GM23248 (cell line): ENCODE measurements at places on chromosomes 1 and 21. TPM values are rescaled to one million over a fixed set of nuclear protein-coding genes. Genes with fewer than 3 reads are reported as not detected.

MARCKSL1 gene
- 13.5 and 16.6 TPM in 2 replicates for total RNA-seq

PIK3CD gene
- 7.1 and 8.0 TPM in 2 replicates for total RNA-seq

GLIS1 gene
- 0.22 and 1.0 TPM in 2 replicates for total RNA-seq

ATP1A4 gene
- not detected in 2 replicates for total RNA-seq

NCF2 gene
- total RNA-seq: not detected in 2 replicates

NGF gene
- total RNA-seq: 27.1 and 28.1 TPM in 2 replicates

UBXN10 gene
- 0.11 TPM in 1 of 2 replicates, not detected in the other for total RNA-seq

ARHGEF16 gene
- total RNA-seq: not detected in 2 replicates

GBP3 gene
- total RNA-seq: 59.9 and 63.5 TPM in 2 replicates

CLCA4 gene
- total RNA-seq: not detected in 2 replicates

COL24A1 gene
- total RNA-seq: 0.22 and 0.25 TPM in 2 replicates

TMCC2 gene
- 1.7 and 2.7 TPM in 2 replicates for total RNA-seq

ADAM30 gene
- total RNA-seq: not detected in 2 replicates

DPYD gene
- total RNA-seq: 70.7 and 75.5 TPM in 2 replicates

HJV gene
- total RNA-seq: not detected in 2 replicates

NKAIN1 gene
- total RNA-seq: 0.11 TPM in 1 of 2 replicates, not detected in the other

SLC45A1 gene
- 0.25 and 0.97 TPM in 2 replicates for total RNA-seq

ZNF648 gene
- not detected in 2 replicates for total RNA-seq

FHAD1 gene
- not detected in 2 replicates for total RNA-seq

PALMD gene
- 0.11 TPM in 1 of 2 replicates, not detected in the other for total RNA-seq

YTHDF2 gene
- 46.7 and 51.9 TPM in 2 replicates for total RNA-seq

FCGR2B gene
- total RNA-seq: not detected in 2 replicates

CFAP141 gene
- total RNA-seq: not detected in 2 replicates

KCNN3 gene
- not detected in 2 replicates for total RNA-seq

CLEC20A gene
- total RNA-seq: not detected in 2 replicates

TTC22 gene
- total RNA-seq: not detected in 2 replicates

UTP11 gene
- 25.8 and 37.1 TPM in 2 replicates for total RNA-seq

PAQR7 gene
- total RNA-seq: 18.6 and 20.6 TPM in 2 replicates

CYP4B1 gene
- not detected in 2 replicates for total RNA-seq

MAP10 gene
- total RNA-seq: 2.3 and 2.5 TPM in 2 replicates

NIBAN1 gene
- total RNA-seq: 34.8 and 35.5 TPM in 2 replicates

LRRC7 gene
- total RNA-seq: not detected in 2 replicates

RAB42 gene
- 2.5 and 6.1 TPM in 2 replicates for total RNA-seq

NMNAT2 gene
- 2.4 and 6.2 TPM in 2 replicates for total RNA-seq

TBX19 gene
- total RNA-seq: 1.2 and 2.3 TPM in 2 replicates

TMOD4 gene
- total RNA-seq: not detected in 2 replicates
